Effector memory CD4-positive, alpha-beta T cell (primary cell): ENCODE measurements at places on chromosomes 5 and 9.

- DNase-seq: no peak
These were observed 3.7 kb upstream of the GM2A start for GRCh38 chr5:151249281-151249680.

DNA sequence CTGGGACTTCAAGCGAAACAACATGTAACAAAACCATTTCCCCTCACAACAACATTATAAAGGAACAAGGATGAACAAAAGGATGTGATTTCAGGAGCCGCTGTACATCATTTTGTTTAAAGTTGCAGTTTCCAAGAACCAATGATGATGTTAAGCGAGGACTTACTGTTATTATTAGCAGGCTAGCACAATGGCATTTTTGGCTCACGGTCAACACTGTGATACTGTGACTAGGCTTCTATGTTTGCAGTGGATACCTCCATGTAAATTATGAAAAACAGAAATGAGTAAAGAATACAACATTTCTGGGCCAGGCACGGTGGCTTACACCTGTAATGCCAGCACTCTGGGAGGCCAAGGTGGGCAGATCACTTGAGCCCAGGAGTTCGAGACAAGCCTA lies 113.0 kb downstream of the AUH start:
- DNase-seq: no peak

- DNase-seq: no peak
These were observed 31.0 kb downstream of the RNF130 start for GRCh38 chr5:180040287-180041214.

DNA sequence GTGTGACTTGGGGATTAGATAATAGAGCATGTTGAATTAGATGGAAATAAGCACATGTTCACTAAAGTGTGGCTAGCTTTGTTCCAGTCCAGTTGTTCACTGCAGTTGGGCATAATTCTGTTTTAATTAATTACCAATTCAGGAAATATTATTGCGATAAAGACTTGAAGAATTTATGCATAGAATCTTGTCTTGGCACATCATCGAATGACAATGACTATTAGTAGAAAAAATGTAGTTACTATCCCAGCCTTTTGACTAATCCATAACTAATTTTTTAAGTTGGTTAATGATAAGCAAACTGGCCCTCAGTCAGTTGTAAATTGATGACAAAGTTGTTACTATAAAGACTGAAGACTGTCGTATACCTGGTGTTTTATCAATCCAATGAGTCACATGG lies 10.5 kb downstream of the LNPEP start:
- DNase-seq: no peak
